ENCODE measurements at places on chromosomes 7 and 10.

DNA sequence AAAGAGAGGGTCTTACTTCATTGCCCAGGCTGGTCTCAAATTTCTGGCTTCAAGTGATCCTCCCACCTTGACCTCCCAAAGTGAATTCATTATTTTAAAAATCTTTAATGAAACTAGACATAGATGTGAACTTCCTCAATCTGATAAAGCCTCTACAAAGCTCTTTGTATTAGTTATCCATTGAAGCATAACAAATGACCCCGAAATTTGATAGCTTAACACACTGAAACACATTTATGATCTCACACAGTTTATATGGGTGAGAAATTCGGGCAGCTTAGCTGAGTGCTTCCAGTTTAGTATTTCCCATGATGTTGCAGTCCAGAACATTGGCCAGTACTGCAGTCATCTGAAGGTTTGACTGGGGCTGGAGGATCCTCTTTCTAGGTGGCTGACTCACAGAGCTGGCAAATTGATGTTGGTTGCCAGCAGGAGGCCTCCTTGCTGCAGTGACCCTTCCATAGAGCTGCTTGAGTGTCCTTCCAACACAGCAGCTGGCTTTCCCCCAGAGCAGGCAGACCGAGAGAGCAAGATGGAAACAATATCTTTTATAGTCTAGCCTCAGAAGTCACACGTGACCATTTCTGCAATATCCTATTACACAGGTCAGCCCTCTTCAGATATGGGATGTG, 16.6 kb upstream of the WNT8B start:
- no peak for DNase-seq

GRCh38 chr10:52316001-52316400, 1.9 kb downstream of the DKK1 start:
- no peak for DNase-seq

- peak; percentile 87 for DNase-seq
Observed at GRCh38 chr7:140673063-140673773, 473 bp downstream of the ADCK2 start.

DNA sequence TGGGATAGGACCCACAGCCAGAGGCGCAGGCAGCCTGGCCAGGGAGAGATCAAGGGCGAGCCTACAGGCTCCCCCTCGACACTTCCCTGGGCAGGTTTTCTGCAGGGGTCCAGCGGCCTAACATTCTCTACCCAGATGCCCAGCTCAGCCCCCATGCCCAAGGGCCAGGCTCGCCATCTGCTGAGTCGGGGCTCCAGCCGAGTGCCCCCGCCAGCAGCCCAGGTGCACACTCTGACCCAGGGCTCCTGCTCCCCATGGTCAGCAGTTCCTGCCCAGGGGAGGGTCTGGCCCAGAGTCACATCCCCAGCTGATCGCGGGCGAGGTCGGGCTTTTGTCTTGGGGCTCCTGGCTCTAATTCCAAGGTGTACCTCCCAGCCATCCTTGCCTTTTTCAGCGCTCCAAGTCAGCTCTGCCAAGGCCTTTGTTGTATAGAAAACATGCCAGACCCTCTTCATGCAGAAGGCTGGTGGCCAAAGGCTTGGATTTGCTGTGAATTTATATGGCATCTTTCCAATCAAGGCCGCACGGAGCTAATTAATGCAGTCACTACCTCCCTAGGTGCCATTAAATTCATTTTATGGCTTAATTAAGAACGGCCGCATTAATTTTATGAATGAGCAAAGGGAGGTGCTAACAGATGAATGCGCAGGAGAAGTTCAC, 120.6 kb downstream of the LRRC18 start:
- DNase-seq, result no peak

- DNase-seq, result no peak
Observed at GRCh38 chr10:43874984-43875383, 226.3 kb upstream of the ZNF32 start.

- DNase-seq, result no peak
Observed at GRCh38 chr10:78849731-78850130, 219.0 kb upstream of the ZMIZ1 start.

- DNase-seq, result no peak
Observed at GRCh38 chr7:92633211-92633906, 43.2 kb upstream of the FAM133B start.

GRCh38 chr7:55273186-55273980, 91.8 kb upstream of the LANCL2 start:
- no peak for DNase-seq

- DNase-seq, result no peak
Observed at GRCh38 chr7:120400806-120401455, 128.0 kb downstream of the KCND2 start.

DNA sequence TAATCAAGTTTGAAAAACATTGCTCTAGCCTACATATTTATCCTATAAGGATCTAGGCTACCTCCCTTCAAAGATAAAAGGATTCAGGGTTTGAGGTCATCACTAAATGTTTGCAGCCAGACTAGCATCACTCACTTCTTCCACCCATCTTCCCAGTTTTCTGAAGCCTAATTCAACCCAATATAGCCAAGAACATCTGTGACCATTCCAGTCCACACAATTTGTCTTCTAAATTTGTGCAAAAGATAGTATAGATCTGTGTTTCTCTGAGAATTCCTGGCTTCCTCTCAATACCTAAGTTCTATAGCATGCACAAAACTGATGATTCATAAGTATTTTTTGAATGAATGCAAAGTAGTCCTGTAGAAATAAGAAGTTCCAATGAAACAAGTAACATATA, 103.0 kb upstream of the CDK1 start:
- no peak for DNase-seq

Measured in upper lobe of right lung (tissue), 1 donor.